ENCODE measurements at places on chromosomes 6 and 20.

- no peak for DNase-seq
Observed at GRCh38 chr20:9942736-9943135, 92.1 kb upstream of the ANKEF1 start.

DNA sequence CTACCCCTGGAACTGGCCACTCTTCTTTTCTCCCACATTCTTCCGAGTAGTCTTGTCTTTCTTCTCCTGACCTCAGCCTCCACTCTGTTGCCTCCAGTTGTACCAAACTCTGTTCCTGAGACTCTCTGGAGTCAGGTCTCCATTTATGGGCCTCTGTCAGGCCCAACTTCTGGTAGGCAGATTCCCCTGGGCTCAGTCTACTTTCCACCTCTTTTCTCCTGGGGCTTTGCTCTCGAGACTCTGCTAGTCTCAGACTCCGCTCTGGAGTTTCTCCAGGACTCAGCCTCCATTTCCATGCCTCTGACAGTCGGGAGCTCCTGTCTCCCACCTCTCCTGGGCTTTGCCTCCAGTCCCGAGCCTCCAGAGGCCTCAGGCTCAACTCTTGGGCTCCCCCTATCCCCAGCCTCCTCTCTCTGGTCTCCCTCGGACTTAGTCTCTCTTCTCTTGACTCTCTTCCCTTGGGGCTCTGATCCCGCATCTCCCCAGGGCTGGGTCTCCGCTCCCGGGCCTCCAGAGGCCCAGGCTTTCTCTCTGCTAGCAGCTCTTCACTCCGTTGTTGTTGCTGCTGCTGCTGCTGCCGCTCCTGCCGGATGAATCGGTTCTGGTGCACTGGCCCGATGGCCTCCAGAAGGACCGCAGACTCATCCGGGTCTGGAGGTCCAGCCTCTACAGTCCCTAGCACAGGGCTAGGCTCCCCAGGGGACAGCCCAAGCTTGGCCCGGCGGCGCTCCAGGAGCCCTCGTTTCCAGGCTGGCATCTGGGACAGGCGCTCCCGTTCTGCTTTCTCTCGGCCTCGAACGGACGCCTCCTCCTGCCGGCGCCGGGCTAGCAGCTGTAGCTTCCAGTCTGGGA is 1.1 kb downstream of the PPP1R18 start:
- no peak for DNase-seq

- DNase-seq = no peak
Observed at GRCh38 chr20:46705378-46705729, 4.1 kb upstream of the SLC2A10 start.

- no peak for DNase-seq
Observed at GRCh38 chr6:28727559-28728211, 196.1 kb downstream of the TRIM27 start.

- no peak for DNase-seq
Observed at GRCh38 chr6:8513174-8513573, 77.8 kb upstream of the SLC35B3 start.

DNA sequence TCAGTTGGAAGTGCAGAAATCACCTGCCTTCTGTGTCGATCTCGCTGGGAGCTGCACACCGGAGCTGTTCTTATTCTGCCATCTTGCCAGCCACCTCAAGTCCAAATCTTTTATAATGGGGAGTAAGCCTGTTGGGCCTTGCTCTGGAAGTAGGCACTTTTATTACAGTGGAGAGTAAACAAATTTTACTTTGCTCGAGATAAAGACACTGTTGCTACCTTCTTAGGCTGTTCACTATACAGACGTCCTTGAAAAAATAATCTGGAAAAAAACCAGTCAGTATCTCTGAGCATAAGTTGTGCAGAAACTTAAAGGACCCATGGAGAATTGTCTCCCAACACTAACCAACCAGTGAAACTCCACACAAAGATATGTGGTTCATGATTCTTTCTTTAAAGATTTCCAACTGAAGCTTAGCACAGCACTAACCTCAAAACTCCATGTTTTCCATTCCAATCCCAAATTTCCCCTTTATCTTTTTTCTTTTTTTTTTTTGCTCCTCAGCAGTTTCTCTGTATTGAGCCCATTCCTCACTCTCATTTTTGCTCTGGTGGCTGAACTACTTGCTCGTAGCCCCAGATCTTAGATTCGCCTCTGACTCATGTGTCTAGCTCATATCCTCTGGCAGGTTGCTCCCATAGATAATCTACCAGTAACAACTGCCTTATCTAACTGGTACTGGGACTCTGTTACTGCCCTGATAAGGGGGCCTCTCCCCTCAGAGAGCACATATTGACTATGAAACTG is 34.3 kb upstream of the COL9A1 start:
- no peak for DNase-seq

GRCh38 chr6:97669191-97670031 is 386.4 kb upstream of the MMS22L start:
- DNase-seq = no peak

GRCh38 chr6:49676671-49677281 is 36.6 kb downstream of the CRISP2 start:
- DNase-seq = no peak

DNA sequence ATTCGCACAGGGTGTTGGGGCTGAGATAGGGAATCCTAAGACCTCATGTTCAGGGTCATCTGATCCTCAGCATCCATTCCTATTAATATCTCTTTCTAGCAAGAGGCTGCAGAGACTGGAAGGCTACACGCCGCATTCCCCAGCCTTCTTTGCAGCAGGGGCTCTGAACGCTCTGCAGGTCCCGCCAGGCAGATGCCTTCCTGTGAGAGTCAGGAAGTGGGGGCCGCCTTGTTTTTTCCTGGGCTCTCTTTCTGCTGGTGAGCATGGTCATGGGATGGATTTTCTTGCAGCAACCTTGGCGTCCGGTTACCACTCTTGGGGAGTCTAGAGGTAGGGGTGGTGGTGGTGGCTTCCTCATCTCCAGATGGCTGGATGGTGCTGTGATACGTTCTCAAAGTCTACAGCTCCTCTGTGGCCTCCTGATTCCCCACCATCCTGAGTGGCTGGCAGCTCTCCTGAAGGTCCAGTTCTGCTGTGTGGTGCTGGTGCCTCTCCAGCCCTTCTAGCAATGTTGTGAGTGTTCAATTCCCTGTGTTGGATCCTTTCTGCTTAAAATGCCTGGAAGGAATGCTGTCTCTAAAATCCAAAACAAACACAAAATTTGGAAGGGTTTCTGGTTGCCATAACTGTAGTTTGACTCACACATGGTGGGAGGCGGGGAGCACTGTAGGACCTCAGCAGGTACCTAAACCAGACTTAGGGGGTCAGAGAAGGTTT is 111.9 kb downstream of the CEBPB start:
- no peak for DNase-seq

- DNase-seq = no peak
Observed at GRCh38 chr6:162921510-162922040, 193.8 kb downstream of the PACRG start.

DNA sequence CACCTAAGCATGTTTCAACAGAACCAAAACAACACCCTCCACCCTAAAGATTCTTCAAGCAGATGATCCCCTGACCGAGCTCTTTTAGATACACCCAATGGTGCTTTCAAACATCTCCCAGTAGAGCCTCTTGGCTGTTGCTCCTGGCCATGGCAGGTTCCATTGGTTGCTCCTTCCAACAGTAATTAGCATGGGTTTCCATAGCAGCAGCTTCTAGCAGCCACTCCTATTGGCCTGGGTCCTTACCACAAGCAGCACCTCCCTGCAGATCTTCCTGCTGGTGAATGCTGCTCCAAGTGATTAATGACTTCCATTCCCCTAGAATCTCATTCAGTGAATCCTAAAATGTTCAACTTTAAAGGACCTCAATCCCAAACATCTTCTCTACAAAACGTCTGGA is 13.9 kb downstream of the CCN2 start:
- DNase-seq = no peak

DNA sequence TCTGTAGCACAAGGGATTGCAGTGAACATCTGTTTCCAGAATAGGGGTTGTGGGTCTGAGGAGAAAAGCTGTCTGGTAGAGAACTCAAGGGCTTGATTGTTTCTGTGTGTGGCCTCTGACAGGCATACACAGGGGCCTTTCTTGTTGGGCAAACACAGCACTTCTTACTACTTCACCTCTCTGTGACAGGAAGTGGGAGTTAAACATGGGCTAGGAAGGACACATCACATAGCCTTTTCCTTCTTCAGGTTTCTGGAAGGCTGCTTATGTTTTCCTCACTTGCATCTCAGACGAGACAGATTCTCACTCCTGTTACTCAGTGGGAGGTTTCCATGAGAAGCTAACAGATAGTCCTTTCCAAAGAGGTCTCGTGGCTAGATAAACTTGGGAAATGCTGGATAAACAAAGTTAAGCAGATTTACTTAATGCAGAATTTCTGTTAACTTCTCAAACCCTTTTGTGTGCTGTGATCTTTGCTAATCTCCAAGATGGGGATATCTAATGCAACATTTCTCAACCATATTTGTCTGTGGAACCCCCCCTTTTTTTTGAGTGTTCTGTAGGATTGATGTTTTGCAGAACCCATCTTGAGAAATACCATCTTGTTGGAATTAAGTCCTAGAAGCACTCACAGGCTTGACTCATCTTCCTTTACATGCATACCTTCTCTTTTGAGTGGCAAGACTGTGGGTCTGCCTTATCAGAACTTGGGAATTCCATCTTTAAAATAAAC is 41.9 kb upstream of the RNF8 start:
- no peak for DNase-seq

DNA sequence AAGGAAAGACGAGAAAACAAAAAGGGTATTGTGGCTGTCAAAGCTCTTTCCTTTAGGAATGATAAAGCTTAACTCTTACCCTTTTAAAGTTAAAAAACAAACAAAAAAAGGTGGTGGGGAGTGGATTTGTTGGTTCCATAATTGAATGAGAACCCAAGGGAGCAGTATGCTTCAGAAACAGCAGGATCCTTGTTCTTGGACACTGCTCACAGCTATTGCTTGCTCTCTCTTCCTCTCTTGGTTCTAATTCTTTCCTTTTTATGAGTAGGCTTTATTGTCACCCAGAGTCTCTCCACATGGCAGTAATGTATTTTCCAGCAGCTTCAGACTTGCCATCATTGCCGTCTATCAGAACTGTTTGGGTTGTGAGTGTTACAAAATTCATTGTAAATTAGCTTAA is 18.7 kb upstream of the ATRN start:
- no peak for DNase-seq

DNA sequence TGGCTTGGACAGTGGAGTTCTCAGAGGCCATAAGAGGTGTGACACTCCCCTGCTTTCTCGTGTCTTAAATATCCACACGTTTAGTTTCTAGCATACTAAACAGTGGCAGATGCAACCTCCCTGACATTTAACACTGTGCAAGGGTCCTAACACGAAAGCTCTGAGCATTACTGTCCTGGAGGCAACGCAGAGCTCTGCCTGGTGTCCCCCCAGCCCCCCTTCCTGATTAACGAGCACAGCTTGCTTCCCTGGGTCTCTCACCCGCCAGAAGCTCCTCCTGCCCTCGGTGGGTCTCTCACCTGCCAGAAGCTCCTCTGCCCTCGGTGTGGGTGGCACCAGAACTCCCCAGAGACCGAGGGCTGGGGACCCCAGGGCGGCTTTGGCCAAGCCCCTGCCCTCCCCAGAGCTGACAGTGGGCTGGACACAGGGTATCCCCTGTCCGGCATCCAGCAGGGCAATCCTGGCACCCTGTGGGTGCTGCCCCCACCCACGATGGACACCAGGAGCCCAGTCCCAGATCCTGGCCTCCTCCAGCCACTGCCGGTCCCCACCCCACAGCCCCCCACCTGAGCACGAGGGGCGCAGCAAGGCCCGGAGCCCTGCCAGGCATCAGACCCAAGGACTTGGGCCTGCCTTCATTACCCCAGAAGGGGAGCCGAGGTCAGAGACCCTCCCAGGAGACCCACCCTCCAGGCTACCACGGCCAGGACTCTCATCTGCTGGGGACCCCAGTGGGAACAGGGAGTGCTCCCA is 12.4 kb upstream of the KCNQ2 start:
- DNase-seq = no peak

DNA sequence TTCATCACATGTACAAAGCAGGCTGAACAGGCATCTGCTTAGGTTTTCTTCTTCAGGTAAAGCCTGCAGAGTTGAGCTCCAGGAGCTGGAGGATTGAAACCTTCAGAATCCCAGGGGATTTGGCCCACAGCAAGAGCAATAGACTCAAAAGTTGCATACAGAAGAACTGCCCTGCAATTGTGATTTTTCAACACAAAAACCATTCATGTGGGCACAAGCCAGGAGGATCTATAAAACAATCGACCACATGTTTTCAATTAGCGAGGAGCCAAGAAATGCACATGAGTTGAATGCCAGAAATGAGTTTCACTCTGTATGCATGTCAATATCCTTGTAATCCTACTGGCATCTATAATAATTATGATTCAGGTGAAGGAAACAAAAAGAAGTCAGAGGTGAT is 576.4 kb downstream of the HDGFL1 start:
- DNase-seq = no peak

- no peak for DNase-seq
Observed at GRCh38 chr6:119379809-119380208, 30.2 kb upstream of the MAN1A1 start.

GRCh38 chr20:15138548-15139126 is 801.2 kb upstream of the FLRT3 start:
- DNase-seq = no peak

DNA sequence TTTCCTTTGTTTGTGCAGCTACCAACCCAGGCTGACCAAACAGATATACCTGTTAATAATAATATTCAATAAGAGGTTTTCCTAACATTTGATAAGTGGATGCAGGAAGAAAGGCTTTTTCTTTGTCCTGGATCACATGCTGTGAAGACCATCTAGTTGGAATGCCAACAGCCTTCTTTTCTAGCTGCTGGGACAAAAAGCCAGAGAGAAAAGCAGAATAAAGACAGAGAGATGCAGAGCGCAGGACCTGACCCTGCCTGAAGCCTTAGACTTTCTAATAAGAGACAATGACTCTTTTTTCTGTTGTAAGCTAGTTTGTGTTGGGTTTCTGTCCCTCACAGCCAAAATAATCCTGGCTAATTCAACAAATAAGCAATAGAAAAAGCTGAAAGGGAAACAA is 308.2 kb downstream of the PHF3 start:
- DNase-seq = no peak

DNA sequence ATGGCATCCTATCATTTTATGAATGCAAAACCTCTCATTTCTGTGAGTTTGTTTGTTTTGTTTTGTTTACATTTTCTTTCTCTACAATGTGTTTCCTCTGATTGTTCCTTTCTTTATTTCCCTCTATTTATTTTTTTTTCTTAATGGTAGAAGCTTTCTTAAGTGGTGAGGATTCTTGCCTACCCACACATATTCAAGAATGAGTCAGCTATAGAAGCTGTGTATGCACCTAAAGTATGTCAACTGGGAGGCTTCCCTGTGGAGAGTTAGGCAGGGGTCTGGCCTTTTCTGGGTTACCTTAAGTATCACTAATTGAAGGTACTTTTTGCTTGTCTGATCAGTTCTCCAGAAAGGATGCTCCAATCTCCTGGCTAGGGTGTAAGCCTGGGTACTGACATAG is 354.0 kb downstream of the ESR1 start:
- DNase-seq = no peak
